Renal pelvis (tissue), 12 donors: ENCODE measurements at places on chromosomes 16 and 17. TPM values are rescaled to one million over a fixed set of nuclear protein-coding genes. Genes with fewer than 3 reads are reported as not detected.

DNA sequence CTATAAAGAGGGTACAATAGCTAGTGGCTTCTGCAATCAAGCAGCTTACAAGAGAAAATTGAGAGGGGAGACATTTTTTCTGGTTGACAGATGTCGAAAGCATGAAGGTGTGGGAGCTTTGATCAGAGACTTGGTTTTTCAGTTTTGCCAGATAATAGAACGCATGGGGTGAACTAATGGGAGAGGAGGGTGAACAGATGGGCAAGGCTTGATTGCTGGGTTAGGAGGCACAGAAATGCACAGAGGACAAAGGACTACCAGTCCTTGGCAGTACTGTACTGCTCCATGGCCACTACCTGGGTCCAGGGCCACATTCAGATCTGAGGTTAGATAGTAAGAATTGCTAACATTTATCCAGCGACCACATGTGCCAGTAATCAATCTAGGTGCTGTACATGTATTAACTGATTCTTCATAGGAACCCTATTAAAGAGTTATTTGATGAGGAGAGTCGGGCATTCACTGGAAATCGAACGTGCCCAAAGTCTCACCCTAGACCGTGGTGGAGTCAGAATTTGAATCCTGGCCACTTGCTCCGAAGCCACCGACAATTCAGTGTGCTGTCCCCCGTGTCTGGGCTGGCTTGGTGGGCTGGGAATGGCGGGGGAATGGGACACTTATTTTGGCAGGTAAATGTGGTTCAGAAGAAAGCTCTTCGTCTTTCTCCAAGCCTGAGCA is 873 bp upstream of the KSR1 start:
- DNase-seq = no peak

Gene DCAF7
- polyA plus RNA-seq = 112 TPM

DNA sequence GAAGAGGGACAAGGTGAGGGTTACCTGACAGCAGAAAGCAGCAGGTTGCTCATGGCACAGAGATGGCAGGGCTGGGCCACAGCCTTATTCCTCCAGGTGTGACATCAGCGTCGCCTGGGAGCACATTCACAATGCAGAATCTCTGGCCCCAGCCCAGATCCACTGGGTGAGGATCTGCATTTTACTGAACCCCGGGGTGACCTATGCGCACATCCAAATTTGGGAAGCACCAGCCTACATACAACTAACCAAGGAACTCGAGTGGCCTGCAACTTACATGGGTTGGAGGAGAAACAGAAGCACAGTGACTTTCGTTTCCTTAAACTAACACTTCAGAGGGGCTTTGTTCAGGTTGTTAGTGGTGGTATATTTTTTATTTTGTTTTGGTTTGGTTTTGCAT is 17.6 kb downstream of the CPPED1 start:
- DNase-seq = no peak

DNA sequence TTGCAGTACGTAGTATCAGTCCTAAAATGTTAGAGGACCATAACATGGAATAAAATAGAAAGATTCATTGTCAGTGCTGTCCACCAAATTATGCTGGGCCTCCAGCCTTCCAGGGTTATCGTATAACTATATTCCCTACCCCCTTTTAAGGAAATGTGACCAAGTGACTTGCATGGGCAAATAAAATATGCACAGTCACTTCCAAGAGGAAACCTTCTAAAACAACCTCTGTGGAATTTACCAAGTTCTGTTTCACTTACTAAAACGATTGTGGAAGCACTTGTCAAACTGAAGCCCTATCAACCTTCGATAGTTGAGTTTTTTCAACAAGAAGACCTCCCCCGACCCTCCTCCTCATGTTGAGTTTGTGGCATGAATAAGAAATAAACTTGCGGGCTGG is 345.4 kb upstream of the C16orf82 start:
- no peak for DNase-seq

- no peak for DNase-seq
Observed at GRCh38 chr17:71405101-71405500, 715.7 kb upstream of the SOX9 start.

- DNase-seq = no peak
Observed at GRCh38 chr16:6363896-6364607, 968.6 kb upstream of the RBFOX1 start.

GRCh38 chr17:13273806-13274205 is 256.0 kb upstream of the ELAC2 start:
- no peak for DNase-seq

DNA sequence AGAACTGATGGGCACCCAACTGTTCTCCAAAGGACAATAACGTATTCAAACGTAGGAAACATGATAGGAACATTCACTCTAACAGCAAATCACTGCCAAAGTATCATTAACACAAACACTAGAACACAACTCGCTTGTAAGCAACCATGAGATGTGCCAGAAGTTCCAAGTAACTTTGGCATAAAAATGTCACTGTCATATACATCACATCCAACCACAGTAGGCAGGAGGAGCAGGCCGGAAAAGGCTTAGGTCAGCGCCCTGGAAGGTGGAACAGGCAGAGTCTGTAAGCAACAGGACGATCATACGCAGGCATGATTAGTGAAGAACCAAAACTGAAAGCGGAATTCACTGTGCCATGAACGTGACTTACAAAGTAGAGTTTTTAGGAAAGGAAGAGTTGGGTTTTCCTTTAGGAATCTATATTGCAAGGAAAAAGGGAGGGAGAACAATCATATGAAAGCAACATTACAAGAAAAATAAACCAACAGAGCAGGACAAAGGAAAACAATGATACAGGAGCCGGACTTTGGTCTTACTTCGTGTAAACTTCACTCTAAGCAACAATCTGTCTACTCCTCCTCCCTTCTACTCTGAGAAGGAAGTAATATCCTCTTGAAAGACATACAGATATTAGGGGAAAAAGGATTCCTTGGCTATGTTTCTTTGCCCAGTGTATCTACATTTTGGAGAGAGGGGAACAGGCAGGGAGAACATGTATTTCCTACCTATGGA is 52.3 kb downstream of the YWHAE start:
- DNase-seq = no peak

DNA sequence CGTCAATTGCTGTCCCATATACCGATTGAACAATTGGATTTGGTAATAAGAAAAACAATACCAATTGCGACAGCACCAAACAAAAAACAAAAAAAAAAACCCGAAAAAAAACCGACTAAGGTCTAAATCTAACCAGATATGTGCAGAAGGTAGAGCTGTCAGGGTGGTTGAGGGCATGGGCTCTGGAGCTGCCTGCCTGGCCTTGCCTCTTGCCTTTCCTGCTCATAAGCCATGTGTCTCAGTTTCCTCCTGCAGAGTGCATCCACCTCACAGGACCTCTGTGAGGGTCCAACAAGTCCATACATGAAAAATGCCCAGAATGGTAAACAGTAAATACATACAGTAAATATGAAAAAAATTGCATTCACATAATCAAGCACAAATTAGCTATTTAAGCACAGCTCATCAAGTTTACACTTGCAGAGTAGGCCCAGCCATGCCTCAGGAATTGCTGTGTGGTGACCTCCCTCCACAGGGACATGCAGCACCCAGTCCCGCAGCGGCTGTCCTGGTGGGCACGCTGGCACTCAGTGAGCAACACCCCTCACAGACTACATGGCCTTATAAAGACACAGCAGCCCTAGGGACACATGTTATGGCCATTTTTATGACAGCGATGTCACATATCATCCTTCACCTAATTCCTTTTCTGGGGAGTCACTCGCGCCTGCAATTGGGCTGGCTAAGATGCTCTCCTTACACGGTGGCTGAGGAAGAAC is 17.9 kb downstream of the TBC1D28 start:
- no peak for DNase-seq

DNA sequence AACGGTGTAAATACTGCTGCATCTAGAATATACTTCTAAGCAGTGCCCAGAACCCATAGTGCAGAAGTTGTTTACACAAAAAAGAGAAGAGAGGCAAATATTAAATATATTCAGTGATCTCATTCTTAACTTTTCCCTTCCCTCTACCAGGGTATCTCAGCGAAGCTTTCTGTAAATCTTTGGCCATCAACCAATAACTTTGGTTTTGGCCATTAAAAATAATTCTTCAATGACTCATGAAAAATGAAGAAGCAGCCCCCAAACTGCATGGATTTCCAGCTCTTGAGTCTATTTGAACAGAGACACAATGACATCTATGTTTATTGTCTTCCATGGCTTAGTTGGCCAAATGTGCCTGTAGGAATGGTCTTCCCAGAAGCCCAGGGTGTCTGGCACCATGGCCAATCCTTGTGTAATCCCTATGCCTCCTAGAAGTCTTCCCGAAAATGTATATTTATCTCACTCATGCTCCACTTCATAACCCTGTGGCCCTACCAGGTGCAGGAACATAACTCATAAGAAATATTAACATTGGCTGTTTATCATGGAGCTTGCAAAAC is 646.6 kb downstream of the TOX3 start:
- DNase-seq = no peak

Gene WNT3
- polyA plus RNA-seq = 1.8 TPM

DNA sequence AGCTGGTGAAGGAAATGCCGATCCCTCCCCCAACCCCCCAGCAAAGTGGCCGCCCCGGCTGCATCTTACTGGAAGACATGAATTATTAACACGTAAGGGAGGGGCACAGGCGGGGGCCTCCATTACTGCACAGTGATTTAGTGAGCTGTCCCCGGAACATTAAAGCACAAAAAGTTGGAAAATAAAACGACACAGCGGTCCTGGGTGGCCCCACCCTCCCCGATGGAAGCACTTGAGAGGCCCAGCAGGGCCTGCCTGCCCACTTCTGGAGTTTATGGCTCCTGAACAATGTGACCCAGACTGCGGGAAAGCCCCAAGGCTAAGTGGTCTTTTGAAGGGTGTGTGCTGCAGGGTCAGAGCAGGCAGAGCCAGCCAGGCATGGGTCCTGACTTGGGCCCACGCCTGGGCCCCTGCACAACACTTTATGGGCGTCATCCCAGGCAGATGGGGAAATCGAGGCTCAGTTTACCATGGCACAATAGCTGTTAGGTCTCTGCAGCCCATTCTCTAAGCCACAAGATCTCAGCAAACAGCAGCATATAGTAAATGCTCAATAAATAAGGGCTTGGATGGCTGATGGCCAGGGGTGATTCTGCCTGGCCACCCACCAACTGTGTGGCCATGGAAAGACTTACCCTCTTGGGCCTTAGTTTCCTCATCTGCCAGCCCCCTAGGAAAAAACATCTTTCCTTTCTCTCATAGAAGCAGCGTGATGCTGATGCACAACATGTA is 22.8 kb downstream of the CCDC102A start:
- DNase-seq = peak; percentile 93

GRCh38 chr17:77569846-77570564 is 388.5 kb upstream of the TNRC6C start:
- no peak for DNase-seq

- DNase-seq = no peak
Observed at GRCh38 chr17:79737922-79738578, 7.3 kb downstream of the ENPP7 start.

DNA sequence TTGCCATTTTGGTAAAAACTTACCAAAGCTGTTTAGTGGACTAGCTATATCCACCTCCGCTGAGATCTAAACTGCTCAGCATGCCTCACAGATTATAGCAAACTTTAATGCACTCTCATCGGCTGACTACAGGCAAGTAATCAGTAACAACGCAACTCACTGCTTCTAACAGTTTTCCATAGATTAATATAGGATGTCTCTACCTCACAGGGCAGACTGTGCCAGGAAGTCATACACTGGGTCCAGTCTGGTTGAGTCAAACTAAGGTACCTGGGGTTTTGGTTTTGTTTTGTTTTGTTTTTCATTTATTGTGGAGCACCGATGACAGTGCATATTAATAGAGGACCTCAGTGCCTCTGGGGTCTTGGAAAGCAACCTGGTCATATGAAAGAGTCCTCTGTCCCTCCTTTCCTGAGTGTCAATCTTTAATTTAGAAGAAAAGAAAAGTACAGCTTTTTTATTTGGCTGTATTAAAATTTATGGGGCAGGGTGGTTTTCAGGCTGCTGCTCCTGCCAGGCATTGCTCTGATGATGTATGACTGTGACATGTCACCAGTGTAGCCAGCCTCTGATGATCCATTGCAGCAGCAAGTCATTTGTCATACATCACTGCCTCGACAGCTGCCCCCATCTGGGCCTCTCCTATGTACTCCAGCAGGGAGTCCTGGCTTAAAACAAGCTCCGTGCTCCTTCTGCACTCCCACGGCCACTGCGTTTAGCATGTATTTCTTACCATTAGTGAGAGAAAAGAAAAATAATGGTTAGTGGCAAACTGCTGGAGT is 854.1 kb downstream of the KCNJ2 start:
- DNase-seq = peak; percentile 77

DNA sequence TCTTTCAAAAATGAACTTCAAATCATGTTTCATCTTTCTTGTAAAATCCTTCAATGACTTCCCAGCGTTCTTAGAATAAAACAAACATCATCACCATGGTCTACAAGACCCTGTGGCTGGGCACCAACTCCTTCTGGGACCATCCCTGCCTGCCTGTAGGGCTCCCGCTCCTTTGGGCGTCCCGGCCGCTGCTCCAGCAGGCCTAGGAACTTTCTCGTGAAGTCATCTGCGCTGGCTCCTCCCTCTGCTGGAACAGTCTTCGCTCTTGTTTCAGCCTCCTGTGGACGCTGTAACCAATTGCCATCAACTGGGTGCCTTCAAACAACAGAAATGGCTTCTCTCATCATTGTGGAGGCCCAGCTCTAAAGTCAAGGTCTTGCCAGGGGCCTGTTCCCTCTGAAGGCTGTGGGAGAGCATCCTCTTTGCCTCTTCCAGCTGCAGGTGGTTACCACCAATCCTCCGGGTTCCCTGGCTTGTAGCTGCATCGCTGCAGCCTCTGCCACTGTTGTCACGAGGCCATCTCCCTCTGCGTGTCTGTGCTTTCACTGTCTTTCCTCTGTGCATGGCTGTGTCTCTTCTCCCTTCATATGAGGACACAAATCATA is 185.5 kb upstream of the SDK2 start:
- no peak for DNase-seq

Gene FA2H
- polyA plus RNA-seq = 3.9 TPM

Gene GOSR1
- 45.7 TPM for polyA plus RNA-seq

- no peak for DNase-seq
Observed at GRCh38 chr16:57474671-57475661, 11.3 kb downstream of the DOK4 start.

- DNase-seq = no peak
Observed at GRCh38 chr17:47013341-47013740, 34.3 kb upstream of the RPRML start.

GRCh38 chr17:28959471-28959871 is 8.2 kb upstream of the PHF12 start:
- no peak for DNase-seq

Gene PRR15L
- polyA plus RNA-seq = 20.4 TPM

Gene MRM1
- 5.8 TPM for polyA plus RNA-seq

- no peak for DNase-seq
Observed at GRCh38 chr17:28469376-28469775, 4.1 kb upstream of the SLC13A2 start.

GRCh38 chr16:73051961-73052360 is 4.0 kb upstream of the ZFHX3 start:
- no peak for DNase-seq

- no peak for DNase-seq
Observed at GRCh38 chr17:49524473-49525359, 29.6 kb downstream of the NGFR start.

Gene TAC4
- 0.16 TPM for polyA plus RNA-seq

GRCh38 chr17:47821424-47822391 is at the start of gene OSBPL7:
Gene OSBPL7 (minus strand): TSS chr17:47821794. CDS start chr17:47820278, 1,516 bp downstream.
- DNase-seq = peak; percentile 80
